ENCODE measurements at places on chromosomes 2 and 18. TPM values are rescaled to one million over a fixed set of nuclear protein-coding genes. Genes with fewer than 3 reads are reported as not detected.
A peak's percentile ranks its signal among the peaks of the same experiment; 100 is the strongest.

Gene AGXT
- total RNA-seq: not detected

Gene ME2
- total RNA-seq: 43.9 TPM

Gene GNAL
- 0.77 TPM for total RNA-seq

Gene ALKAL2
- total RNA-seq: 0.17 TPM

Gene CPO
- under 0.01 TPM for total RNA-seq

Gene SCG2
- 0.66 TPM for total RNA-seq

Gene GALR1
- not detected for total RNA-seq

Gene TCF7L1
- total RNA-seq: 0.83 TPM

Gene ERMN
- total RNA-seq: 0.17 TPM

Gene HOXD11
- not detected for total RNA-seq

DNA sequence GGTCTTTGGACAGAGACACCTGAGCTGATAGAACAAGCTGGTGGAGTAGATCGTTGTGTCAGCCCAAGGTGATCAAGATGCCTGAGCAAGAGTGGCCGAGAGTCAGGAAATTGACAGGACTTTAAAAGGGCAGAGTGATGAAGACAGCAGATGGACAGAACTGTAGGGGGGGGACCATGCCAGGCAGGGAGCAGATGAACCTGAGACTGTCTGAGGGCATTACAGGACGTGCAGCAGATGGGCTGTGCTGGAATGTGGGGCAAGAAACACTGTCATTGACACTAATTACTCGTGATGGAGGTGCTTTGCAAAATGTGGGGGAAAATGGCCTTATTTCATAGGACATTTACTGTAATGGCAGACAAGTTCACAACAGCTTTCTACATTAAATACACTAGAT, 225.0 kb downstream of the THSD7B start:
- no peak for DNase-seq

GRCh38 chr18:35771172-35771571, 189.6 kb downstream of the GALNT1 start:
- no peak for DNase-seq

GRCh38 chr18:78979056-78979729, 425 bp upstream of the SALL3 start:
- peak; percentile 75 for DNase-seq

- DNase-seq: peak; percentile 59
Measured at GRCh38 chr2:100178085-100178788, 35.8 kb upstream of the AFF3 start.

DNA sequence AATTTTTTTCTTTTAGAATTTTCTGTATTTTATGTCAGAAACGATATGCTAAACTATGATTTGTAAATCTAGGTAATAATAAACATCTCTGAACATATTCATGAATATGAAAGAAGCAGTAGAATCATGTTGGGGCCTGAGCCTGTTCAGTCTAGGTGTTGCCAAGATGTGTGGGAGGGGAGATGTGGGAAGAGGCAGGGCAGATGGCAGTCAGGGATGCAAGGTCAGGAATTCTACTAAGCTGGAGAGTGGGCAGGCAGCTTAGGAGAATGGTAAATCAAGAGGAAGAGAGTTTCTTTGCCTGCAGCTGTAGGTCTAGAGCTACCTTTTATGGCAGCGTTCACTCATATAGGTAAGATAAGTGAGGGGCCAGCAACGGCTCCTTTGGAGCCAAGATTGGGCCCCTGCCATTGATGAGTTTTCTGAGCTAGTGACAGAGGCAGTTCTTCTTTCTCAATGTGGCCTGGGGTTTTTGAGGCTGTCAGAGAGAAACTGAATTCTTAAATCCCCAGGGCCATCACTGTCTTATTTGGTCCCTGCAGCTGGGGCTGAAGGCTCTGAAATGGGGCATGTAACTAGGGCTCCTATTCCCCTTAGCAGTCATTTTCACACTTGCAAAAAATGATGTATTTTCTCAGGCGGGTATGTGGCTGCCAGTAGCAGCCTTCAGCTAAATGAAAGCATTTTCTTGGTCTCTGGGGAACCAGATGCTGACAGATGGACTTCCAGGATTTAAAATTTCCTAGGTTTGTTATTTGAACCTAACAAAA, 232.8 kb downstream of the PIK3C3 start:
- DNase-seq: peak; percentile 50

GRCh38 chr2:12284037-12284436, 432.7 kb upstream of the TRIB2 start:
- DNase-seq: peak; percentile 51

DNA sequence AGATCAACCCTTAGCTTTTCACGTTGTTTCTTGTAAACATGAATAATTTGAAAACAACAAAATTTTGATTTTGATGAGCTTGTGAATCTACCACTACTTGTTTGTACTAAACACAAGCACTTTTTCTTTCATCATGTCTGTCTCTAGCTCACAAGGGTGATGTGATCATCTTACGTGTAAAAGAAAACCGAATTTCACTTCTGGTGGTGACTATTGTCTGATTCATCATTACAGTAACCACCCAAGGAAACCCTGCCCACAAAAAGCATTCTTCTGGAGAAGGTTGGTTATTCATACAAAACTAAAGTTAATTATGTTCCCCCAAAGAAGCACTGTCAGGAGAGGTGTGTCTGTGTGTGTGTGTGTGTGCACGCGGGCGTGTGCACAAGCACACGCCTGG, 285.4 kb downstream of the ZNF516 start:
- DNase-seq: peak; percentile 45

DNA sequence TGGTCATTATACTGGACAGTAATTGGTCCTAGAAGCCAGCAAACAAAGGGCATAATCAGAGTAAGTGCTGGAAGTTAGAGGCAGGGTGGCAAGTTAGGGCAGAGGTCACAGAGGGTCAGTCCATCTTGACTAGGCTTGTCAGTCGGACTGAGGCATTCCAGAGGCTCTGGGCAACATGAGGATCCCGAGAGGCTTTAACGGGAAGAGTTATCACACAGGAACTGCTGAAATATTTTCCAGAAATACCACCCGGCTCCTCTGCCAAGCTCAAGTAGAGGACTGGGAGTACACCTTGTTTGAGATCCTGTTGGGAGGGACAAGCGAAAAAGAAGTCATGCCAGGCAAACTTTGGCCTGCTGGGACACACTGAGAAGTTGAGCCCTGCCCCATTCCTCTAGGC, 13.7 kb downstream of the C2orf81 start:
- DNase-seq: no peak

DNA sequence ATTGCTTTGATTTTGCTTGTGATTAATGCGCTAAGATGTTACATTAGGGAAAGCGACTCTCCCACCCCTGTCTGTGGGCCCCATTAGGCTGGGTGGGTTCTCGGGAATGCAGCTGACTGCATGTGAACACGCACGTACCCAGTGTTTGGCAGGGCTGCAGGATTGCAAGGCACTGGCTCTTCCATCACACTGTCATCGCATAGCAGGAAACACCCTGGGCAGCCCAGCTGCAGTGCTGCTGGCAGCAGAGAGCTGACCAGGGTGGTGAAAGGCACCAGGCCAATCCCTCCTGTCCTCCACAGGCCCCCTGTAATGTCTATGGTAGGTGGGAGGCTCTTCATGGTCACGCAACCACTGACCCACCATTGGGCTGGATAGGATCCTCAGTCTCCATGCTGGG, 34.4 kb upstream of the FZD7 start:
- DNase-seq: no peak

DNA sequence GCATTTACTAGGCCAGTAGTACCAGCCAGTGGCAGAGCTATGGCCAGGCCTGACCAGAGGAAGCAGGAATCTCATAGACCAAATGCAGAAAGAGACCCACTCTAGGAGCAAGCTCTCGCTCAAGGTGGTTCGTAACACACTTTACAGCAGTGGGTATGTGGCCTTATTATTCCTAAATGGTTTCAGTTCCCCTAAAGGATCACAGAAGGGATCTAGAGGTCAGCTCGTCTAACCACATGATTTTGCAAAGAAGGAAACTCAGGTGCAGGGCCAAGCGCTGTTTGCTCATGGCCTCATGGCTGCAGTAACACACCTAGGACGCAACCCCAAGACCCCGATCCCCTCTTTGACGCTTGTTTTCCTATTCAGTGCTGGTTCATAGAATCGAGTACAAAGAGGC, 65.5 kb upstream of the ATG16L1 start:
- DNase-seq: no peak

GRCh38 chr18:24381126-24381525, 16.5 kb downstream of the OSBPL1A start:
- DNase-seq: no peak

DNA sequence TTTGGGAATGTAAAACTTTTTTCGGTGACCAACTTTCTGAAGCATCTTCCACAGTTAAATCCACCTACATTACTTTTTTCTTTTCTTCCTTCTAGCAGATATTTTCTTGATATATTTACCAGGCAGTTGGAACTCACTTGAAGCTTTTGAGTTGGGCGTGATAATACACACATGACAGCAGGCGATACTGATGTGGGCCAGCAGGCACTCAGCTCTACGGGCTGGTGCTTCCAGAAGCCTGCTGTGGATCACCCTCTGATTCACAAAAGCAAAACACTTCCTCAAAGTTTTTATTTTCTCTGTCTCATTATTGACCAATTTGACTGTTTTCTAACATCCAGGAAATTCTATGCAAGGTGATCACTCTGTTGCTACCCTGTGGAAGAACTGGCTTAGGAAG, 22.9 kb downstream of the GRHL1 start:
- peak; percentile 89 for DNase-seq

DNA sequence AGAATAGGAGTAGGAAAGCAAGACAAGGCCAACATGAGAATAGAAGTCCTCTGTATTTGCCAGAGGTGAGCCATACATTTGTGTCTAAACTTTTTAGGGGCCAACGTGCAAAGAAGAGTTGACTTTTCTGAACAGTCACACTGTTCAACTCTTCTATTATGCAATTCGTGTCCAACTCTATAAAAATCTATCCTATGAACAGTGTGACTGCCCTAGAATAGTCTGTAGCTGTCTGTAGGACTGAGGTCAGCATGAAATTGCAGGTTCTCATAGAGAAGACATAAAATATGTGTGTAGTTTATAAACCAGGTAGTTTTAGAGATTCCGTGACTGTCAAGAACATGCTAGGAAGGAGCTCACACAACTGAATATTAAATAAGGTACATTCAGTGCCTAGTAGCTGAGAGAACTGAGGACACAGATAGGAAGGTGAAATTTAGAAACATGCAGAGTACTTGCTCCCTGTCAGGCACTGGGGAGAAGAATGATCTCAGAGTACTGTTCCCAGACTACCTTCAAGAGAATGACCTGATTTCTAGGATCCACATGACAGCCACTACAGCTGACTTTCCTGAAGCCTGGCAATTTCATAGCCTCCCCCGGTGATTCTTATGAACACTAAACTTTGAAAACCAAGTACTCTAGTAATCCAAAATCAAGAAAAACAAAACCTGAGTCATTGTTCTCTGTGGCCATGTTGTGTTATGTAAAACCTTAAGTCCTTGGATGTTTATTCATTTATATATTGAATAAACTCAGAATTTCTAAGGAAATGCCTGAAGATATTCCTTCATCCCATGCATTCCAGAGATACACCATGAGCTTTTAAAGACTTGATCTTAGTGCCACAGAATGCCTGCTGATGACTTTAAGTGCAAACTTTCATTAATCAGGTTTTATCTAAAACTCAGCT, 201.5 kb upstream of the BOD1L2 start:
- peak; percentile 6 for DNase-seq

DNA sequence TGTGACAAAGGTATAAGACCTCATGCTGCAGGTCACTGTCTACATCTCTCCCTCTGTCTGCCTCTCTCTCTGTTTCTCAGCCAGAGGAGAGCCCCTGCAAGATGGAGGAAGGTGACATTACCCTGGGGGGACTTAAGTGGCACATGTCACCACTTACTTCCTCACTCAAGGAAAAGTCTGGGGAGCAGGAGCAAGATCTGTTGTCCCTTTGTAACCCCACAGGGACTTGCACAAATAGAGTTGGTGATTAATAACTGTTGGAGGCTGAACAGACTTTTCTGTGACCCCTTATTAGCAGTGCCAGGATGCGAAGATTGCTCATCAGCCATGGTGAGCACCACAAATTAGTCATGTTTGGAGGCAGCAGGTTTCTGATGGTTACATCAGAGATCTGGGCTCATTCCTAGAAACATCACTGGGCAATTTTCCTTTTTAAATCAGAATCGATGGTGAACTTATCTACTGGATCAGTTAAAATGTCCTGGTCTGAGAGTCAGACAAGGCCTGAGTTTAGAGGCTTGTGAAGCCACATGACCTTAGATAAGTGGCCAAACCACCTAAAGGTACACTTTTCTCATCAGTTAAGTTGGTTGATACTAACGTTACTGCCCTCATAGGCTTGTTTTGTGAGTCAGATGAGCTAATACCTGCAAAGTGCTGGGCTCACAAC, 81.2 kb upstream of the LTBP1 start:
- DNase-seq: peak; percentile 96

DNA sequence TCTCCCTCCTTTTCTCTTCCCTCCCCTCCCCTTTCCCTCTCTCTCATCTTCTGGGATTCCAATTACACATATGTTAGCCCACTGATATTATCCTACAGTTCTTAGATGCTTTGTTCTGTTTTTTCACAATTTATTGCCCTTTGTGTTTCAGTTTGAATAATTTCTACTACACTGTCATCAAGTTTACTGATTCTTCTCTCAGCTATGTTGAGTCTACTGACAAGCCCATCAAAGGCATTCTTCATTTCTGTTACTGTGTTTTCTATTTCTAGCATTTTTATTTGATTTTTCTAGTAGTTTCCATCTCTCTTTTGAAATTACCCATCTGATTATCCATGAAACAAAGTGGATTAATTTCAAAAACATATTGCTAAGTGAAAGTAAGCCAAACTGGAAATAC, 219.6 kb downstream of the TNS1 start:
- no peak for DNase-seq

DNA sequence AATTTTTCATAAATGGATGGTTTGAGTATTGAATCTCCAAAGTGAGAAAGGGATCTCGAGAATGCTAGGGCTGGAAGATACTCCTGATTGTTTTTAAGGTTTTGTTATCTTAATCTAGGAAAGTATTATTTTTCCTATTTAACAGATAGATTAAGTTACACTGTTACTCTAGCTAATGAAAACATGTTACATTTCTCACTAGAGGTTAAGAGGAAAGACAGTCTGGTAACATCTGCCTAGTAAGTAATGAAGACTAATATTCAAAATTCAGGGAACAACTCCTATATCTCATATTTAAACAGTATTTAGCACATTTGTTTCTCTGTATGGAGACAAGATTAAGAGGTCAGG, 2.0 kb downstream of the GALNT3 start:
- DNase-seq: no peak

DNA sequence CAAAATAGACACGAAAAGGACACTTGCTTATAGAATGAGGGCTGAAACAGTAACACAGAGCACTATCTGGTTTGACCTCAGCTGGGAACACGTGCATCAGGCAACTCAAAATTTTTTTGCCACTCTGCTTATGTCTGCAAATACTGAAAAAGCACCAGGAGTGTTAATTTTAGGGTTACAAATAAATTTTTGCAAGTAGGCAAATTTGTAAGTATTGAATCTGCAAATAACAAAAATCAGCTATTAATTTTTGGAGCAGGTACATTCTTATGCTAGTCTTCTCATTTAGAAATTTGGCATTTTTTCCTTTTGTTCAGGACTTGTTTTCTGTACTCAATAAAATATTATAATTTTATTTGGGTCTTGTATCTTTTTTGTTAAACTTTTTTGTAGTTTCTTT, 29.7 kb downstream of the DYTN start:
- no peak for DNase-seq

GRCh38 chr2:118816669-118817068, 30.8 kb downstream of the EN1 start:
- no peak for DNase-seq

- no peak for DNase-seq
Measured at GRCh38 chr2:36536776-36537175, 61.2 kb downstream of the FEZ2 start.

Data from fibroblast of lung (primary cell).